Posterior cingulate gyrus (tissue), 11 donors: ENCODE measurements at places on chromosomes 1 and 21.

DNA sequence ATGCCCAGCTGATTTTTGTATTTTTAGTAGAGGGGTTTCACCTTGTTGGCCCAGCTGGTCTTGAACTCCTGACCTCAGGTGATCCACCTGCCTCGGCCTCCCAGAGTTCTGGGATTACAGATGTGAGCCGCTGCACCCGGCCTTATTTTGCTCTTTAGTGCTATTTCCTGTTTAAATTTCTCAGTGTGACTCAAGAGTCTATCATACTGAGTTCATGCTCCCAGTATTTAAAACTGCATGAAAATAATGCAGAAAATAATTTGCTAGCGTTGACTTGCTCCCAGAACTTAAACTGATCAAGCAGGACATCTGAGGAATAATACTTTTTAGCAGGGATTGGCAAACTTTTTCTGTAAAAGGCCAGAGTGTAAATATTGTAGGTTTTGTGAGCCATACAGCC, 86.4 kb upstream of the C1orf21 start:
- DNase-seq = no peak

GRCh38 chr1:197268012-197268411, at the start of gene CRB1:
Gene CRB1 (plus strand): TSS chr1:197268252. CDS start chr1:197268413, 161 bp downstream.
- DNase-seq = no peak

DNA sequence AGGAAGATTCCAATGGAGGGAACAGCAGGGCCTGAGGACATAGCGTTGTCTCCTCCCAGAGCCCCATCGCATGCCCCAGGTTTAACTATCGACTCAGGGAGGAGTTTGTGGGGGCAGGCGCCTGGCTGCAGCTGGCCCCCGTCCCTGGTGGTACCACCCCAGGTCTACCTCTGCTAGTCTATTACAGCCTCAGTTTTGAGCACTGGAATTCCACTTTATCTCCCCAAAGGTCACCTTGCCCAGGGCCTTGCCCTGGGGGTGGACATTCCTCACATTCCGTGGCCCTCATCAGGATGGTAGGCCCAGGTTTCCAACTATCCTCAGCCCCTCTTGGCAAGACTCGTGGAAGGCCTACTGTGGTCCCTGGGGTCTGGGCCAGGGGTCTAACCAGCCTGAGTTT, 65.4 kb upstream of the SSBP3 start:
- no peak for DNase-seq

DNA sequence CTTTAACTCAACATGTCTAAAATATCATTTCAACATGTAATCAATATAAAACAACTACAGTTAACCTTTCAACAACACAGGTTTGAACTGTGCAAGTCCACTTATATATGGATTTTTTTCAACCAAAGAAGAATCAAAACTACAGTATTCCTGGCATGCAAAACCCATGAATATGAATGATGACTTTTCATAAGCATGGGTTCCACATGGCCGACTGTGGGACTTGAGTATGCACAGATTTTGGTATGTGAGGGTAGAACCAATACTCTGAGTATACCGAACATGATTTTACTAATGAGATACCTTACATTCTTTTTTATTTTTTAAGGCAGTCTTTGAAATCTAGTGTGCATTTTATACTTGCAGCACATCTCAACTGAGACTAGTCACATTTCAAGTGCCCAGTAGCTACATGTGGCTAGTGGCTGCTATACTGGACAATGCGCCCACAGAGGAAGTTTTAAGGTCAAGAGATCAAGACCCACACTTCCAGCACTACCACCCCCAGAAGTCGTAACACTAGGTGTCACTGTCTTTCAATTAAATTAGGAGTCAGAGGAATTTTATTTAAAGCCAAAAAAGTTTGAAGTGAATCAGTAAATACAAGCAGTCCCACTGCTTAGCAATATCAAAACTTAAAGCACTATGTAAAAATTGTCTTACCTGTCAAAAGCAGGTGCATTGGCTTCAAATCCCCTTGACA, 40.0 kb downstream of the SYNJ1 start:
- no peak for DNase-seq

GRCh38 chr1:117339866-117340700, 27.2 kb upstream of the MAN1A2 start:
- no peak for DNase-seq

DNA sequence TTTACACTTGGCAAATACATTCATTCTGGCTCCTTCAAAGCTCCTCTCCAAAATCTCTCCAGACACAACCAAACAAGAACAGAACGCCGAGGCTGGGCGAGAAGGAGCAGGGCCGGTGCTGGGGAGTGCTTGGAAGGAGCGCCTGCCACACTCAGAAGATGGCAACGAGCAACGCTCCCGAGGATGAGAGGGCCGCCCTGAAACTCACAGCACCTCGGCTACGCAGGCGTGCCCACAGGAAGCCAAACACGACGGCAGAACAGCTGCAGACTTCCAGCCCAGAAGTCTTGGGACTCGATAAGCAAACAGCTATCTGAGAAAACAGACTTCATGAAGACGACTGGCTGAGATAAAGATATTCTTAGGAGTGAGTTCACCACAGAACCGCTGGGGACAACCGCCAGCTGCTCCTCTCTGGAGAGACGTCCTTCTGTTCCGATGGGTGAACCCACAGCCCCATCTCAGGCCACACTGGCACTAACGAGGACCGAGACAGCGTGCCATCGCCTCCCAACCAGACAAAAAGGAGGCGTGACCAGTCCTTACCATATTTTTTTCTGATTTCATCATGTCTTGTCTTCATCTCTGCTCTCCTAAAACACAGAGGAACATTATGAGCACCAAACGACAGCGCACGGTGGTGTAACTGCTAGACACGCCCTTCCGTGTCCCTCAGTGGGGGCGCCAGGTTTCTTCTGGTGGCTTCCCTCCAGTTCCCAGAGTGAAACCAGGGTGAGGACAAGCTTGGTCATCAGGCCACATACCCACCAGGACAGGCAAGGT, 18.6 kb downstream of the PTTG1IP start:
- DNase-seq = no peak

- no peak for DNase-seq
Measured at GRCh38 chr21:41758550-41758949, 8.3 kb downstream of the RIPK4 start.

DNA sequence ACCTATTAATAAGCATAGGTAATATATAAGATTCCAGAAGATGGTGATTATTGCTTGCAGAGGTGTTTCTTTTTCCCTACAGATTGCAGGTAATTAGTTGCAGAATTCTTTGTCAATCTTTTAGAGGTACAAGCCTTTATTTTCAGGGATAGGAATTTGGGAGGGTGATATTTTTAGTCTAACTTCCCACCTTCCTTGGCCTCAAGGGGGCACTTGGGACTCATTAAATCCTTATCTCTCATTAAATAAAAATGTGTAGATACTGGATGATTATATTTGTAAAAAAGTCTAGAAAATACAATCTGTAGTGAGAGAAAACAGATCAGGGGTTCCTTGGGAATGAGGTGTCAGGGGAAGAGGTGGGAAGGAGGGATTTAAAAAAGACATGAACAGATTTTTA, 179.2 kb downstream of the PATJ start:
- DNase-seq = no peak

GRCh38 chr1:159014851-159015250, 5.1 kb downstream of the IFI16 start:
- no peak for DNase-seq

DNA sequence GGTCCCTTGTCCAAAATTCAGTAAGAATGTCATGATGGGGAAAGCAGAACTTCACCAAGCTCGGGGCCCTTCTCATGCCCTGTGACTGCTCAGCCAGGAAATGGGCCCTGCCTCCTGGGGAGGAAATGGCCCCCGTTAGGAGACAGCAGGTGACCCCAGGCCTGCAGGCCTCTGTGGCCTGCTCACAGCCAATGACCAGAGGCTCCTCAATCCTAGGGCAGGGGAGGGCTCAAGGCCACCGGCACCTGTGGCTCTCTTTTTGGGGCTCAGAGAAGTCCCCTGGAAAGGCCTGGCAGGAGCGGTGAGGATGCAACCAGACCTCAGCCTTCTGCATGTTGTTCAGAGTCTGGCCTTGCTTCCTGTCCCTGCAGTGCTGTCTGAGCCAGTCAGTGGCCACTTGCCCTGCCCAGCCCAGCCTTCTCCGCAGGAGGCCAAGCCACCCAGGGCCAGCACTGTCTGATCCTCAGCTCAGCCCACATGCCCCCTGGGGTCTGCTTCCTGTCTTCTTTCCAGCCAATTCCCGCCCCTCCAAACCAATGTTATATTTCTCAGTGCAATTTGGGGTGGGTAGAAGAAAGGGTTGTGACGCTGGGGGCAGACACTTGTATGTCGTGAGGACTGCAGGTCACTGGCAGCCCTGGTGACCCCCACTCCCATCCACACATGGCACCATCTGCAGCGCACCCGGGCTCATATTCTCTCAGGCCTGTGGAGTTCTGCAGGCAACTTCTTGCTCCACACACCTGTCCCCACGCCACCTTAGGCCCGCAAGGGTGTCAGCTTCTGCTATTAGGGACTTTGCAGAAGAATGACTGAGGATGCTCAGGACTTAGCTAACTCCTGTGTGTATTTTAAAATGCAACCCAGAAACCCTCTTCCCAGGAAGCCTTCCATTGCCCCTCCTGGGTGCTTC, 83.6 kb downstream of the ITPKB start:
- peak; percentile 70 for DNase-seq

DNA sequence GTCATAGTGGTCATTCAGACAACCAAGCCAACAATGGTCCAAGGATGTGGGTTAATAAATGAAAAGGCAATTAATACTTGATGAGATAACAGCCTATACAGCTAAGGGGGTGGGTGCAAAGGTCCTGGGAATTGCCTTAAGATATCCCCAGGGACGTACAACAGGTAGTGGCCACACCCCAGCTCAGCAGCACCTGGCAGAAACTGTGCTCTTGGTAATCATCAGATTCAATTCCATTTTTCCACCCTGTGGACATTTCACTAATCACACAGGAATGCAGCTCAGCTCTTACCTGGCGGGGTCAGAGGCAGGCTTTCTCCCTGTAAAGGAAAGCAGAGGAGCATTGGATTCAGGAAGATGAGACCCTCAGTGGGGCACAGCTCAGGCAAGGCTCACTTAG, 32.9 kb downstream of the FCRL5 start:
- no peak for DNase-seq

GRCh38 chr1:159941591-159942560, 3.5 kb downstream of the IGSF9 start:
- no peak for DNase-seq

GRCh38 chr1:89990976-89991831, 3.7 kb upstream of the ZNF326 start:
- no peak for DNase-seq

DNA sequence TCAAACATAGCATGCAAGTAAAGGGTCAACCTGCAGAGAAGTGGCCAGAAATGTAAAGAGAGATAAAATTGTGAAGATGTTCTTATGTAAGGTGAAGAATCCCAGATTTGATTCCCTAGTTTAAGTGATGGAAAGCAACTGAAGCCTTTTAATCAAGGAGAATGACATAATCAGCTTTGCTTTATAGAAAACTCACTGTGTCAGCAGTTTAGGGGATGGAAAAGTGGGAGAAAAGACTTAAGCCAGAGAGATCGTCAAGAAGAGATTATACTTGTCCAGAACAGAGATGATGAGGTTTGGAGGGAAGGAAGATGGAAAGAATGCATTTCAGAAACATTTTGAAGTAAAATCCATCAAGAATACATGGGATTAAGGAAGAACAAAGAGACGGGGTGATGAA, 275.3 kb upstream of the ST6GALNAC5 start:
- DNase-seq = no peak

GRCh38 chr1:26677306-26678115, 18.3 kb upstream of the ARID1A start:
- peak; percentile 35 for DNase-seq

DNA sequence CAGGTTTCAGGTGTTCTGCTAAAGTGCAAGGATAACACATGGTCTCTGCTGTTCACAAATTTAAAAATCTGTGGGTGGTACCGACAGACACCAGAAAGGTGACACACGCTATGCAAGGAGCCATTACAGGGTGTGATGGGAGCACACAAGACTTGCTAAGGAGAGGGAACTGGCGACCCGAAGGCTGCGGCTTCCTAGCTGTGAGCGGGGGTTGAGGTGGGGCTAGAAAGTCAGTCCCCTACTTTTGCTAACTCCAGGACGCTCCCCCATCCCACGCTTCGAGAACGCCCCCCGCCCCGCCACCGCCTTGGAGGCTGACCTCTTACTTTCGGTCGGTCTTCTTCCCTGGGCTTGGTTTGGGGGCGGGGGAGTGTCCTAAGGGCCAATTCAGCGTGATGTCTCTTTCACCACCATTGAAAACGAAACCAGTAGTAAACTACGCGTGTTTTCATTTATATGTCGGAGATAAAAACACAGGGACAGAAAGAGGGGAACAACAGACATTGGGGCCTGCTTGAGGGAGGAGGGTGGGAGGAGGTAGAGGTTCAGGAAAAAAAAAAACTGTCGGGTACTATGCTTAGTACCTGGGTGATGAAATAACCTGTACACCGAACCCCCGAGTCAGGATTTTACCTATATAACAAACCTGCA, 1.1 kb downstream of the CKS1B start:
- DNase-seq = peak; percentile 79

DNA sequence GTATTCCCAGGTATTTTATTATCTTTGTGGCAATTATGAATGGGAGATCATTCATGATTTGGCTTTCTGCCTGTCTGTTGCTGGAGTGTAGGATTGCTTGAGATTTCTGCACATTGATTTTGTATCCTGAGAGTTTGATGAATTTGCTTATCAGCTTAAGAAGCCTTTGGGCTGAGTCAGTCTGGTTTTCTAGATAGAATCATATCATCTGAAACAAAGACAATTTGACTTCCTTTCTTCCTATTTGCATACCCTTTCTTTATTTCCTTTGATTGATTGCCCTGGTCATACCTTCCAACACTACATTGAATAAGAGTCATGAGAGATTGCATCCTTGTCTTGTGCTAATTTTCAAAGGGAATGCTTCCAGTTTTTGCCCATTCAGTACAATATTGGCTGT, 8.0 kb downstream of the OR2L3 start:
- no peak for DNase-seq

- DNase-seq = peak; percentile 27
Measured at GRCh38 chr1:111990026-111990877, 784 bp upstream of the KCND3 start.

DNA sequence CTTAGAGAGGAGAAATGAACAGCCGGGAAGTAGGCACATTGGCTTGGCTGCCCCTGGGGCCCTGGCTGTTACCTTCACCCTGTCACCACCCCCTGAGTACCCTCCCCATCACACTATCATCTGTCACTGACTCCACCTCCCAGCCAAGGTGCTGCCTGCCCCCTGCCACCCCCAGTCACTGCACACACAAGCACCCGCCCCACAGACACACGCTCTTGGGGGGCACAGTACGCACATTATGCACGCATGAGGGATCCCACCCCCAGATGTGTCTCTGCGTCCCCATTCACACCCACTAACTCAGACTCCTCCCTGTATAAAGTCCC, 223.3 kb downstream of the PTPRU start:
- DNase-seq = no peak

GRCh38 chr1:15224259-15224869, 22.7 kb upstream of the FHAD1 start:
- no peak for DNase-seq

DNA sequence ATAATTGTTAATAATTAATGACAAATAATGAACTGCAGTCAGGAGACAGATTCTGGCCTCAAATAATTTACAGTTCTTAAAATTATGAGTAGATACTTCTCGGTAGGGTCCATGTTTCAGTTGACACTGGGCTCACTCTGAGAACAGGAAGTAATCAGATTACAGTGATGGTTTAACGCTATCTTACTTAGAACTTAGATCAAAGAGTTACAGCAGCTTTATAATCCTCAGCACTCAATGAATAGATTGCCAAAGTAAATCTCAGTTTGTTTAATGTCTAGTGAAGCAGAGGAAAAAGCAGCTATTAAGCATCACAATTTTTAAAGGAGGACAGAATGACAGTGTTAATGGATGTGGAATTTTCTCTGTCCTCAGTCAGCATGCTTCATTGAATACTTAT, 79.6 kb downstream of the PDE4B start:
- no peak for DNase-seq
